WTC11 (cell line): ENCODE measurements at places on chromosomes 3 and 15. TPM values are rescaled to one million over a fixed set of nuclear protein-coding genes. Genes with fewer than 3 reads are reported as not detected.
A peak's percentile ranks its signal among the peaks of the same experiment; 100 is the strongest.

GRCh38 chr15:70646169-70646568 lies 117.2 kb downstream of the UACA start:
- DNase-seq, result no peak

The FAN1 gene
- total RNA-seq, result 22.8 to 31.5 TPM (median 30.3 TPM) in 3 replicates

GRCh38 chr15:46460431-46461094 lies 825.7 kb downstream of the SQOR start:
- no peak for DNase-seq

The AMIGO3 gene
- total RNA-seq, result 3.9 to 5.3 TPM (median 4.3 TPM) in 3 replicates

GRCh38 chr15:99721104-99721778 lies 12.0 kb downstream of the LYSMD4 start:
- no peak for DNase-seq

The THRB gene
- total RNA-seq, result 4.5 to 5.8 TPM (median 4.8 TPM) in 3 replicates

The GOLGA8T gene
- total RNA-seq, result 0.78 to 1.0 TPM (median 0.92 TPM) in 3 replicates

The DNAH1 gene
- total RNA-seq, result 1.5 to 3.7 TPM (median 2.8 TPM) in 3 replicates

DNA sequence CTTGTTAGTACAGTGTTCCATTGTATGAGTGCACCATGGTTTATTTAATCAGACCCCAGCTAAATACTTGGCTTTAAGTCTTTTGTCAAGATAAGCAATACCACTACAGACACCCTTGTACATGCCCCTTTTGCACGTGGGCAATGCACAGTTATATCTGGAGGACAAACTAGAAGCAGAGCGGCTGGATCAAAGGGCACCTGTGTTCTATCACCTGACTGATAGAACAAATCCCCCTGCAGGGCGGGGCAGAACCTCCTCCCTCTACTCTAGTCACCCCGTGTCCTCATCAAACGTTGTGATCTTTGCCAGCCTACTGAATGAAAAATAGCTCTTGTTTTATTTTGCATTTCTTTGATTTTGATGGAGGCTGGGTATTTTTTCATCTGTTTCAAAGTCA lies 314.9 kb downstream of the TLE3 start:
- no peak for DNase-seq

The BCHE gene
- total RNA-seq, result 1.7 to 2.3 TPM (median 2.2 TPM) in 3 replicates

DNA sequence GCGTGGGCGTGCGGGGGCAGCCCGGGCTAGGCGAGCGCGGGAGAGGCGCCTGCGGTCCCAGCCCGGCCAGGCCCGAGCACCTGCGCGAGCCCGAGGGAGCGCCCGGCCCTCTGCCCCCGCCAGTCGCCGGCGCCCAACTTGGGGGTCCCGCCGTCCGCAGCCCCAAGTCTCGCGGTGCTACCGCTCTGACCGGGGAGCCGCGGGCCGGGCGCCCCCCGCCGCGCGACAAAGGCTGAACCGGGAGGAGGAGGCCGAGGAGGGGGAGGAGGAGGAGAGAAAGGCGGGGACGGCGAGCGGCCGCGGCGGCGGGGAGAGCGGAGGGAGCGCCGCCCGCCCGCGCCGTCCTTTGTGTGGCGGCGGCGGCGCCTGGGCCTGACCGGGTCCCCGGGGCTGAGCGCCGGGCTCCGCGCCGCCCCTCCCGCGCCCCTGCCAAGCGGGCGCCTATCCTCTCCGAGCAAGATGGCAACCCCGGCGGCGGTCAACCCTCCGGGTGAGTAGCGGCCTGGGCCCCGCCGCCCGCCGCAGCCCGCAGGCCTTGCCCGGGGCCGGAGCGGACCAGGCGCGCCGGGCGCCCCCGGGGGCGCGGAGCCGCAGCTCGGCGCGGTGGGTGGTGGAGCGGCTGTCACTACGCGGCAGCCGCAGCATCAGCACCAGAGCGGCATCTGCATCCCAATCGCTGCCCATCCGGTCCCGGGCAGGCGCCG lies at the start of gene ARNT2:
Gene ARNT2, plus strand, starts transcription at position 326 of the 704 bp plus-strand sequence. Its CDS starts 134 bp downstream, at position 460.
- peak; percentile 61 for DNase-seq

The TLR9 gene
- not detected in 3 replicates for total RNA-seq

DNA sequence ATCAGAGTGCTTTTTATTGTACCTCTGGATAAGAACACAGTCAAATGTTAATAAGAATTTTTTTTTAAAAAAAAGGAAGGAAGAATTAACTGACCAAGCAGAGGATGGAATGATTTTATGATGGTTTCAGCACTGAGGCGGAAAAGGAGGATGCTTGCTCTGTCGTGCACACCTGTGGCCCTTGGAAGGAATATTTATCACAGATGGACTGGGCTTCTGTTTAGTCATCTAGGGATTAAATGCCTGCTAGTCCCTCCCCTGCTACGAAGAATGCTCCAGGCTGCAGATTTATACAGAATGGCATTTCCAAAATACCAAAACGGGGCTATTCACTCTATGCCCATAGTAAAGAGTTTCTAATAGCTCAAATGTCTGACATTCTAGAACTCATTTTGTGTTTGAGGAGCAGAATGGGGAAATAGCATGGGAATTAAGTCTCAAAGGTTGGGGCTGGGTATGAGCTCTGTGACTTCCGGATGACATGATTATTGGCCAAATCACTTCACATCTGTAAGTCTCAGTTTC lies 92.8 kb upstream of the BCL6 start:
- DNase-seq, result no peak

The TRAT1 gene
- total RNA-seq, result 0.11 TPM in 2 of 3 replicates, not detected in the other

DNA sequence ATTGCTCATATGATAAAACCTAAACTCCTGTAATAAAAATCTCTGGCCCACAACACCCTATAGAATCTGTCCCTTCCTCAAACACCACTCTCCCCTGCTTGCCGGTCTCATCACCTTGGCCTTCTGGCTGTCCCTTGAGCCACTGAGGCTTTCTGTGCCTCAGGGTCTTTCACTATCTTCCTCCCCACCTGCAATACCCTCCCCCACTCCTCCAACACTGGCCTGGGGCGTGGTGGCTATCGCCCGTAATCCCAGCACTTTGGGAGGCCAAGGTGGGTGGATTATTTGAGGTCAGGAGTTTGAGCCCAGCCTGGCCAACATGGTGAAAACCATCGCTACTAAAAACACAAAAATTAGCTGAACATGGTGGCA lies 3.3 kb upstream of the CSK start:
- no peak for DNase-seq

GRCh38 chr3:140384876-140385275 lies 293.0 kb upstream of the TRIM42 start:
- no peak for DNase-seq

DNA sequence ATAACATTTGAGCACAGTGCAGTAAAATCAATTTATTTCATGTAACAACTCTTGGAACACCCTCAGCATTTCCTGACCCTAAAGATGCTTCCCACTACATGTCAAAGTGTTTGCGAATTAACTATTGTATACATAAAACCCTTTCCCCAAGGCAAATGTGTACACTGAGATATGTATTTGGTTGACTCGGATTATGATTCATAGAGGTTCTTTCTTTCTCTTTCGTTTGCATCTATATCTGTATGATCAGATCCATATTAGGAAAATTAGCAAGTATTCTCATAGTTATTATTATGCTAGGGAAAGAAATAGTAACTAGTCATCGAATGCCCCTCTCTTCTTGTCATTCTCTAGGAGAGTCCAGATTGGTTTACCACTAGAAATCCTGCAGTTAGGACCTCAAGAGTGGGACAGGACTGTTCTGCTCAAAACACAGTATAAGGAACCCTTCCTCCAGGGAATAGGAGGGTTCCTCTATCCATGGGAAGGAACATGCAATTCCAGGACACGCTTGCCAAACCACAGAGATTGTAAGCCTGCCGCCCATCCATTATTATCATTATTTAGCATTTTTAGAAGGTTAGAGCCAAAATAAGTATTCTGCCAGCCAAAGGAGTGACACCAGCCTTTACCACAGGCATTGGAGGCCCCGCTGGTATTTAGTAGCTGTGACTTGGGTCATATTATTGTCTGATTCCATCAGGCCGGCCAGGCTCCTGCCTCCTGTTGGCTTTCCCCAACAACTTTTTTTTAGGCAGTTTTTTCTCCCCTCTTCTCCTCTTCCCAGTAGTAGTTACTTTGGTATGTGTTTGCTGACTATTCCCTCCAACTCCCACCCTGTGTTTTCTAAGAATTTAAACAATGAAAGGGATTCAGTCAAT lies 100.7 kb downstream of the GALK2 start:
- no peak for DNase-seq

The LARP6 gene
- total RNA-seq, result 14.7 to 17.5 TPM (median 15.2 TPM) in 3 replicates

The CEP152 gene
- total RNA-seq, result 12.8 to 16.7 TPM (median 13.0 TPM) in 3 replicates

The GUCA1C gene
- total RNA-seq, result not detected in 3 replicates

DNA sequence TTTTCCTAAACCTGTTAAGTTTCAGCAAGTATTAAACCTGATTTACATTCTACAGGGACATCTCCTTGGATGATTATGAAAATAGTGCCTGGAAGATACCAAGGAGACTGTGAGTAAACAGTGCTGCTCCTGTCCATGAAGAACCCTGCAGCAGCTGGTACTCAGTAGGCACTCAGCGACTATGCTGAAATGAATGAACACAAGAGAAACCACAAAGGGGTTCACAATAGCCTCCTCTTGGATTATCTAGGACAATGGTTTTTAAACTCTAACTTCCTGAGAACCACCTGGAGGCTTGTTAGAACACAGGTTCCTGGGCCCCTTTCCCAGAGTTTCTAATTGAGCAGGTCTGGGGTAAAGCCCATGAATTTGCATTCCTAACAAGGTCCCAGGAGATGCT lies 488.4 kb upstream of the UBE2E2 start:
- DNase-seq, result no peak

The CHAC1 gene
- total RNA-seq, result 17.2 to 31.0 TPM (median 17.7 TPM) in 3 replicates

DNA sequence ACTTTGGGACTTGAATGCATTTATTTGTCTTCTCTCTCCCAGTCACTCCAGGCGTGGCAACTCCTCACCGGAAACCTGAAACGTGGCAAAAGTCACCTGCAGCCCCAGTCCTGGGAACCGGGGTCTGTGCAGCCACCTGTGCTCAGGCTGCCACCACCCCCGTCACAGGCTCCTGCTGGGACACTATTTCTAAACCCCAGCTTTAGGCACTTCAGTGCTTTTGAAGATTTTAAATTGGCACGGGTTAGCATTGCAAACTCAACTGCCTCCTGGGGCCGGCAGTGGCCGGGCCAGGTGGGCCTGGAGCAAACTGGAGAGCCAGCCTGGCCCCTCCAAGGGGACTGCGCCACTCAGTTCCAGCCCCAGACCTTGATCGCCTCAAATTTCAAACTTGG lies 146.7 kb upstream of the IQSEC1 start:
- no peak for DNase-seq

DNA sequence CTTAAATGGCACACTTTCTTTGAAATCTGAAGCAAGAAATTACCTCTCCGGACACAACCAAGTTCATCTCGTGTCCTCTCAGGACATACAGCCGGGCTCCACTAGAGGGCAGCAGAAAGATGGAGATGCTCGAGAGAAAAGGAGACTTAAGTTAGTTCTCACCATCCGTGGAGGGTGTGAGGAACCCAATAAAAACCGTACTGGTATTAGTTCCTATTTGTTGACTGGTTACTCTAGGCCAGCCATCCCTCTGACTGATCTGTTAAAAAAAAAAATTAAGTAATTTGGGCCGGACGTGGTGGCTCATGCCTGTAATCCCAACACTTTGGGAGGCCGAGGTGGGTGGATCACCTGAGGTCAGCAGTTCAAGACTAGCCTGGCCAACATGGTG lies 7.9 kb upstream of the CYP11A1 start:
- peak; percentile 88 for DNase-seq

GRCh38 chr3:22982981-22983587 lies 220.0 kb upstream of the UBE2E2 start:
- DNase-seq, result no peak

- DNase-seq, result no peak
Observed at GRCh38 chr15:83512459-83512858, 65.3 kb downstream of the SH3GL3 start.

DNA sequence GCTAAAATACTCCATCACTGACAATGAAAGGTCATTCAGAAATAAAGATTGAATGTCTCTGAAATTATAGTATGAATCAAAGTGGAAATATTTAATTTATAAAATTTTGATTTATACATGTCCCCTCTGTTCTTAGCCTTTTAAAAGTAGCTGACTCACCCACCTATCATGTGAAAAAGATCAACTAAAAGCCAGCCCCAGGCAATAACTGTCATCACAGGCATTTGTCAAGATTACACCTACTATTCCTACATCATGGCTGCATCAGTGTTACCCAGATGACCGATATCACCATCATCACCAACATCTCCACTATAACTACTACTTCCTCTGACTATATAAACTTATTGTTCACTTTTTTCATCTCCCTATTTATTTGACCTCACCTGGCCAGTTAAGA lies 14.3 kb upstream of the PIK3R4 start:
- DNase-seq, result no peak
